Stimulated activated CD4-positive, alpha-beta T cell treated with anti-CD3 and anti-CD28 coated beads, Interleukin-2, amount 100 ng/mL, for 24 hours (primary cell): ENCODE measurements at places on chromosomes 1 and 21.

DNA sequence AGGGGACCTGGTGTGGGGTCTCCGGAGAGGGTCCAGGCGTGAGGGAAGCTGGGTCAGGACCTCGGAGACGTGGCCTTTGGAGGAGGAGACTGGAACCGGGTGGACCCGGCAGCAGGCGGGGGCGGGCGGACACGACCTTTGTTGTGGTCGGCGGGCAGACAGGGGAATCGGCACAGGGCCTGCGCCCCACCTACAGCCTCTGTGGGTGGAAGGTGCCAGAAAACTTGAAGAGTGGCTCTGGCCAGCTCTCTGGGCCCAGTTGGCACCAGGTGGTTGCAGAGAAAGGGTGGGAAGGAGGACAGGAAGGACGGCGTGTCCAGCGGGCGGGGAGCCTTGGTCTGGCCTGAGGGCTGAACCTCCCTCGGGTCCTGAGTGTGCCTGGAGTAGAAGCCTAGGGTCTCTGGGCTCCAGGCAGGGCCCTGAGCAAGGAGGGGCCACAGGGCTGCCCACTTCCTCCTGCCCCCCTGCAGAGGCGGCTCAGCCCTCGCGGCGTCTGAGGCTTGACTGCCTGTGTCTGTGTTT, 7.7 kb upstream of the TTLL10 start:
- DNase-seq = no peak

DNA sequence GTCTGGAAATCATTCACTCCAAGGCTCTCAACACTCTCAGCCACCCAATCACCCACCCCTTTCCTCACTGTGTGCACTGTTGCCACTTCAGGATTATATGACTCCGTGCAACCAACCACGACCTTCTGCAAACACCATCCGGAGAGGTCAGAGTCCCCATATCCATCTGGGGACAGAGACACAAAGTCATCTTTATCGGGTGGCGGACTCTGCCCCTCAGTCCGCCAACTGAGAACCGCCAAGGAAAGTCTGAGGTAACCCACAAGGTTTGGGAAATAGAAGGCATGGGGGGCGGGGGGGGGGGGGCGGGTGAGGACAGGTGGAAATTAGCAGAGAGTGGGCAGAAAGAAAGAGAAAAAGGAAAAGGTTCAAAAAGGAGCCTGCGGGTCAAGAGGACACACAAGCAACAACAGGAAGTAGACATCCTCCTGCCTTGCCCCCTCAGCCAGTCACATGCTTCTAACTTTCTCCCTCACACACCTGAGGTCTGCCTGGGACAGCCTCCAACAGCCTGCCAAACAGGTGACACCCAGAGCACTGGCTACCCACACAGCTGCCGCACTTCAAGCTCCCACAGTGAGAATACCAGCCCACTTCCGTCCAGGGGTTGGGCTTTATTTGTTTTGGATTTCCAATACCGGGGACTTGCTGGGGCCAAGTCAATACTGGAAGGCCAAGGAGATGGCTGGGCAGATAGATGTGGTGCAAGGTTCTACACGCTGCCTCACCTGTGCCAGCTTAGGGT, 58.1 kb downstream of the SSBP3 start:
- no peak for DNase-seq

DNA sequence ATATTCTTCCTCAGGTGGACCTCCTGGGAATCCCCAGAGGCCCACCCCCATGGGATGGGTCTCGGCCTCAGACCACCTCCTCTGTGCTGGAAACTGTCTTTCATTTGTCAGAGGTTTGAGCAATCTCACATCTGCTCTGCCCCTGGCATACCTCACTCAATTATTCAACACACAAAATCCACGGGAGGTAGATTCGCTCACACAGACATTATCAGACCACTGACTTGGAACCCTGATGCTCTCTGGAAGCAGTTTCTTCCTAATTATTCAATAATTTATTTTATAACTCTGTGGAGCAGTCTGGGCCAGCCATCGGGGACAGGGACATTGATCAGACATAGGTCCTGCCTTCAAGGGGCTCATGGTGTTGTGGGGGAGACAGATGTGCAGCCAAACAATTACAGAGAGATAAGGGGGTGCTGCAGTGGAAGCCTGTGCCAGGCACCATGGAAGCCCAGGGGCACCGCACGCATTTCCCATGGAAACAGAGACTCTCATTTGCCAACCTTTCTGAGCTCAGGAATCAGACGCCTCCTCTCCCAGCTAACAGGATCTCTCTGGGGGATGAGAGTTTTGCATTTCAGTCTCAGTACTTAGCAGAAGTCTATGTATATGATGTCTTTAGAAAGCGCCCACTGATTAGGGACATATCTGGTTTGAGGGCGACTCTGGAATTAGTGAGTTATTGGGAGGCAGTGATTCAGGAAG, 96.5 kb downstream of the HMGB4 start:
- no peak for DNase-seq

DNA sequence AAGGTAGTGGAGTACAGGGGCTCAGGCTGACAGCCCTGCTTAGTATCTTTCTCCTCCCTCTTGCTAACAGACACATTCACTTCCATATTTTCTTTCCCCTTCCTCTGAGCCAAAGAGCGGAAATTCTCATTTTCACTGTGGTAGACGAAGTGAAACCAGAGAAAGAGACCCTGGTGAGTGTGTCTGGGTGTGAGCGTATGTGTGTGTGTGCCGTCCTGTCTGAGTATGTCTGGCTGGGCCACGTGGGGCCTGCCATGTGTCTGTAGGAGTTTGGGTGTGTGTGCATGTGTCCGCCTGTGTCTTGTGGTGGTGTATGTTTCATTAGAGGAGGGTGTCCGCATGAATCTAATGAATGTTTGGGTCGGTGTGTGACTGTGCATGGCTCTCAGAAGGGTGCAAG, 1.7 kb downstream of the COL8A2 start:
- no peak for DNase-seq

GRCh38 chr21:38291874-38292273, 35.1 kb downstream of the KCNJ15 start:
- DNase-seq = no peak

DNA sequence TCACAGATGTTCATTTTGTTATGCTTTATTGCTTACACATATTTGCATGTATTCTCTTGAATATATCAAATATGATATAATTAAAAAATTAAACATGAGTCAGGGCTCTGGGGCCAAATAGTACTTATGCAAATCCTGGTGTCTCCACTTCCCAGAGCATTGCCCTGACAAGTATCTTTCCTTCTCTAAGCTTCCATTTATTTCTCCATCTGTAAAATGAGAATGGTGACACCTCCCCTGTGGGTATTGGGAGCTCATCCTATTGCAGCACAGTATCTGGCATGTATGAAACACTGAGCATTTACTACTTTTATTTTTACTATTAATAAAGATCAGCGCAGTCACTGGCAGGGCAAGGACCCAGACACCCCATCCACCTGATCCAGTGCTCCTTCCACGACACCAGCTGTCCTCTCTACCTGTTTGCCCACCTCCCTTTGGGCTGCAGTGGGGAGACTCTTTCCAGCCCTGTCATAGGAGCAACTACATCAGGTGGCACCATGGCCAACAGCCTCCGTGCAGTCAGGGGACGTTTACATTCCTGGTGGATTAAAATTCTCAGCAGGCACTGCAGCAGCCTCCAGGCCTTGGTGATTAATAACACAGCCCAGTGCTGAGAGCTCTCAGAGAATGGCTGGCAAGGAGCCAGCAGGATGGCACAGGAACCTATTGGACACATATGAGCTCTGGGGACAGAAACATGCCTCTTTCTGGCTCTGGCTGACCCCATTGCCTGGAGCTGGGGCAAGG, 113.0 kb downstream of the DMRTB1 start:
- DNase-seq = no peak

GRCh38 chr1:150236614-150237100, 745 bp upstream of the ANP32E start:
- DNase-seq = no peak

GRCh38 chr1:58290685-58291372, 255.7 kb downstream of the OMA1 start:
- no peak for DNase-seq

GRCh38 chr1:38614861-38615260, 244.7 kb downstream of the RRAGC start:
- no peak for DNase-seq

GRCh38 chr1:224939844-224940425, 10.5 kb downstream of the DNAH14 start:
- DNase-seq = no peak

- DNase-seq = no peak
Measured at GRCh38 chr1:175319912-175320230, 127.3 kb upstream of the KIAA0040 start.

DNA sequence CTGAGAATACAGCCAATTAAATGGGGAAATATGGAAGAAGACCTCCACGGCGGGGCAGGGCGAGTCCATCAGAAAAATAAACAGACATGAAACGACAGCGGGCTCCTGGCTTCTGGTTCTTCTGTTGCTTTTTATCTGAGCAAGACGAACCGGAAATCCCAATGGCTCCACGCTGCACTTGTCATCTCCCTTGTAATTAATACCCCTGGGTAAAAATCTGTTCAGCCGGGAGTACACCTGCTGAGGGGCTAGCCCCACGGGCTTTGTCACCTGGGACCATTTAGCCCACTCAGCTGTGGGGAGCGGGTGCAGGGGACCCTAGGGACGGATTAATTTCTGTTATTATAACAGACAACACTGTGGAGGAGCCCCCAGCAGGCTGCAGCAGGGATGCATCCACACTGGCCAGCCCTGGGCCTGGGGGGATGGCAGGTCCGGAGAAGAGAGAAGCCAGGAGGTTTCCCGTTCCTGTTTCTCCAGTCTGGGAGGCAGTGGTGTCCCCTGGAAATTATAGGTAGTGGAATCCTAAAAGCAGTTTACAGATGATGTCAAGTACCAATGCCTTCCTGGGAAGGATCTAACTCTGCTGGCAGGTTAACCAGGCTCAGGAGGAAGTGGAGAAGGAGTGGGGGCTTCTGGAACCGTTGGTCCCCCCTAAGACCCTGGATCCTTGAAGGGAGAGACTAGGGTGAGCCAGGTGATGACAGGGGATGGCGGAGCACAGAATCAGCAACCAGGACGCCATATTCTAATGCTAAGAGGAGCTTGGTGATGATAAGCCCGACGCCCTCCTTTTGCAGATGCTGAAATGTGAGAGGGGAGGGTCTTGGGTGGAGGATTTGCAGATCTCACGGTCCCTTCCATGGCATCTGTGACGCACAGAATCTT, 566.1 kb downstream of the PTPRU start:
- DNase-seq = no peak

GRCh38 chr1:52707927-52708655, 9.9 kb upstream of the COA7 start:
- no peak for DNase-seq

DNA sequence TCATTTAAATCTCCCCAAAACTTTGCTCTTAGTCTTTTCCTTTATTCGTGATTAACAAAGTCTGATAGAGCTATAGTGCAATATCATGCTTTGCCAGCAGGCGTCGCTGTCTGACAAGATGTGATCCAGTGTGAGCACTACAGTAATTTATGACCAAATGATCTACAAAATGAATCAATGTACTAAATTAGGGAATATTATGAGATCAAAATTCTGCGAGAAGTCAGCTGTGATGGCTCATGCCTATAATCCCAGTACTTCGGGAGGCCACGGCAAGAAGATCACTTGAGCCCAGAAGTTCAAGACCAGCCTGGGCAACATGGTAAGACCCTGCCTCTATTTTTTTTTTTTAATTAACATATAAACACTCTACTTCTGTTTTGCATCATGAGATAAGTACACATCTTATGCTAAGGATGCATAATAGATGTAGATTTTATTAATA, 3.6 kb upstream of the SPSB1 start:
- DNase-seq = peak; percentile 92

- no peak for DNase-seq
Measured at GRCh38 chr1:93704052-93704451, 22.4 kb upstream of the BCAR3 start.
